SW 1271 (cell line): ENCODE measurements at places on chromosomes 12 and 14.

DNA sequence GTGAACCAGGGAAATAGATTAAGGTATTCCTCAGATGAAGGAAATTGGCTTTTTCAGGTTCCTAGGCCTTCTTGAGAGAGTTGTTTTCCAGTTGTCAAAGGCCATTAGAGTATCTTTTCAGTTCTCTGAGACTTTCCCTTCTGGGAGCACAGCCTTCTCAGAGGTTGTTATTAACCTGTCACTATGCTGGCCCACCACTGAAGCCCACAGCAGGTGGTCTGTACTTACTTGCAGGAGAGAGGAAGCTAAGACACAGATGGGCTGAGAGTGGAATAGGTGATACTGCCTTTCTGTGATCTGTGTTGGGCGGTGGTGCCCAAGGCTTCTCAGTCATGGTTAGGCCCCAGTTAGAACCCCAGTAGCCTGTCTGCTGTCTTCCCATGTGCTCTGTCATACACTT lies 22.8 kb upstream of the GALNT16 start:
- DNase-seq, result no peak

DNA sequence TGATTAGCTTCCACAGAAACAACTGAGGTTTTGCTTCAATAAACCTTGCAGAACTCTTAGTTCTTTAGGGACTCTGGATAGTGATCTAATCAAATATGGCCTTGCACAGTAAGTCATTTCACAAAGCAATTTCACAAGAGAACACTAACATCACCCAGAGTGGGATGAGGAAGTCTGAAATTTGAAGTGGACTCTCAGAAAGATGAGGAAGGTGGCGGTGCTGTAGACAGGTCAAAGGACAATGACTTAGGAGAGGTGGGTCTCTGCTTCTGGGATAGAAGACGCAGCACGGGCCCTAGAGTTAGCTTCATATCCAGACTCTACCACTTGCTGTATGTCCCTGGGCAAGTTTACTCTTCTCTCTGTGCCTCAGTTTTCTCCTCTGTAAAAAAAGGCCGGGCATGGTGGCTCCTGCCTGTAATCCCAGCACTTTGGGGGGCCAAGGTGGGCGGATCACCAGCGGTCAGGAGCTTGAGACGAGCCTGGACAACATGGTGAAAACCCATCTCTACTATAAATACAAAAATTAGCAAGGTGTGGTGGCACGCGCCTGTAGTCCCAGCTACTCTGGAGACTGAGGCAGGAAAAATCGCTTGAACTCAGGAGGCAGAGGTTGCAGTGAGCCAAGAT lies 18.9 kb downstream of the FOS start:
- DNase-seq, result no peak

DNA sequence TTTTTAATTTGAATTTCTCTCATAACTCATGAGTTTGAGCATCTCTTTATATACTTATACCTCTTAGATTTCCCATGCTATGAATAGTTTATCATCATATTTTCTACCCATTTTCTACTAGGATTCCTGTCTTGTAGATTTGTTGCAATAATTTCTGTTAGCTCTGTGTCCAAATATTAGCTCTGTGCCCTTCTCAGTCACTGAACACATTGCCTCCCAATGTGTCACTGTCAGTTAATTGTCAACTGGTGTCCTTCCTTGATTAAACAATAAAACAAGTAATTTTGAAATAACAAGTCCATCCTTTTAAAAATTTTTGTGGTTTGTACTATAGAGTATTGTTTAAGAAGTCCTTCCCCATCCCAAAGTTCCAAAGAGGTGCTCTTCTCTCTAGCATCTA lies 4.2 kb upstream of the PAH start:
- no peak for DNase-seq

DNA sequence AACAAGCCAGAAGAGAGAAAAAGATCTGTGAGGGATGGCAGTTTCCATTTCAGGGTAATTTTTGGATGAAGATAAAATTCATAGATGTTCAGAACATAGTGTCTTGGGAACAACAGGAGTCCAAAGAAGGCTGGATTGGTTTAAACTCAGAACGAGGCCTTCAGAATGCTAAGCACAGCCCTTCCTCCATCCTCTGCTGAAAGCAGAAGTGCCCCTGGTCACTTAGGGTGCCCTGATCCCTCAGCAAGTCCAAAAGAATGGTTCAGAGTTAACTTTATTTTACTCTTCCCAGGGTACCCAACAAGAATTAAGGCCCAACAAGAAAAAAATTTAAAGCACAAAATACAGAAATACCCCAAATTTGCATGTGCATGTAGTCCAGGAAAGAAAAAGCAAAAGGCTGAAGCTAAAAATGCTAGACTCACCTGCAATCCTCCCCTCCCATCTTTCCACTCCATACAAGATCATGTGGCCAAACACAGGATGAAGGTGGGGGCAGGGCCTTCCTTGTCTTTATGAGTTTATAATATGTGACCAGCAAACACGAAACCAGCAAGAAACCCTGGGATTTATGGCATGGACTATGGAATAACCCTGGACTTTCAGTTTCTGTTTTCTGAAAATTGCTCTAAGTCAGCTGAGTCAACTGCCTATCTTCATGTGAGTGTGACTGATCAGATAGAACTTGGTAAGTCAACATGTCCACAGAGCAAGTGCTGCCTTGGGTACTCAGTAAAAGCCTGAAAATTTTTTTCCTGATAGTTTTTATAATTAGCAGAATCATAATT lies 21.2 kb downstream of the MAX start:
- no peak for DNase-seq
